ENCODE measurements at places on chromosomes 6 and 20. TPM values are rescaled to one million over a fixed set of nuclear protein-coding genes. Genes with fewer than 3 reads are reported as not detected.

GRCh38 chr6:3237761-3238662 lies 10.6 kb upstream of the TUBB2B start:
- peaks cover 37% of the 10 kb centered on the region for H3K27me3 ChIP-seq
- no peak overlapping the region for H3K27ac ChIP-seq
- no peak for DNase-seq
- no peak overlapping the region for H3K4me3 ChIP-seq
- no peaks in the 10 kb centered on the region for H3K36me3 ChIP-seq

DNA sequence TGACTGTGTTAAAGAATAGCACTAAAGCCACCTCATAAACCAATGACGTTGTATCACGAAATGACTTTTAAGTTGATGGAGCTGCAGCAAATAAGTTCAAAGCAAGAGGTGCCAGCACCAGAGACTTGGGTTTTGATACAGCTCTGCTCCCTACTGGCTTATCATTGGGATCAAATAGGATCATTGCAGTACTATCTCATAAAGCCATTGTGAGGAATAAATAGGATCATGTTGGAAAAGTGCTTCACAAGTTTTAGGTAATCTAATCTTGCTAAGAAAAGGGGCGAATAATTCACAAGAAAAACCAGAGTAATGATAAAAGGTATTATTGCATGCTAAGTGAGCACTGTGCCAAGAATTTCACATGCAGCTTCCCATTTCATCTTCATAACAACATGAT lies 10.4 kb upstream of the CEP85L start:
- no peak for DNase-seq
- no peak overlapping the region for H3K27ac ChIP-seq
- H3K36me3 ChIP-seq: no peaks in the 10 kb centered on the region

DNA sequence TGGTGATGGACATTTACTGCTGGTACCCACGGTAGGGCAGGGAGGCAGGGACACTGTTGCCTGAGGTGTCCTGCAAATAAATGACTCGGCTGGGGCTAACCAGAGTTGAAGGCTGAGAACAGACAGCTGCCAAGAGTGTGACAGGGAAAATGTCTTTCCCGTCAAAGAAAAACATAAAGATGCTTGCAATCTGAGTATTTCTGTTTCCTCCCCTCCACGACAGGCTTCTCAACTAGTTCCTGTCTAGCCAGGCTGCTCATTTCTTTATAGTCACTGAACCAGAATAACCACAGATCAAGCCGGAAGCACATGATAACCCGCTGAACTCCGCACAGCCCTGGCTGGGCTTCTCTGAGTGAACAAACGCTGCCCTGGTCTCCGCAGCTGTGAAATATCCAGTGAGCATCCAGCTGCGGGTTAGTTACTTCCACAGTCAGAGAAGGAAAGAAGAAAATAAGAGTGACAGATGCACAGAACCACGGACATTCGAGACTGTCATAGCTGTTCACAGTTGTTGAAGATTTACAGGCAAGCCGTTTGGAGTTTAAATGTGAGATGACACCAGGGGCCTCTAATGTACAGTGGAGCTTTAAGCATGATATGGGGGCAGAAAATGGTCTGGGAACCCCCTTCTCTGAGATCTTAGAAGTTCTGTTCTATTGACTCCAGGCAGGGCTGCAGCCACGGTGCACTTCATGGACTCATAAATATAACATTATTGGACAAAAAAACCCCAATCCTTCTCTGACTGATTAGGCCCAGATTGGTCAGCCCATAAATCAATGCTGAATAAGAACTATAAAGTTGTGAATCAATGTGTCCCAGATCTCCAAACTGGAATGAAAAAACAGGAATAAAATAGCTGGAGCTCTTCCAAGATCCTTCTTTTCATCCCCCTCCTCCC lies 299.9 kb upstream of the SUPT3H start:
- H3K27ac ChIP-seq: no peak overlapping the region
- peaks cover 11% of the 10 kb centered on the region for H3K4me1 ChIP-seq
- no peaks in the 10 kb centered on the region for H3K27me3 ChIP-seq
- DNase-seq: no peak
- no peaks in the 10 kb centered on the region for H3K36me3 ChIP-seq
- no peak overlapping the region for H3K4me3 ChIP-seq

Gene SNX14
- total RNA-seq: 97.8 TPM

- H3K4me1 ChIP-seq: peaks cover 19% of the 10 kb centered on the region
- H3K27ac ChIP-seq: peak overlapping the region; percentile 97
- DNase-seq: no peak
- no peaks in the 10 kb centered on the region for H3K36me3 ChIP-seq
- peak overlapping the region; percentile 97 for H3K4me3 ChIP-seq
- no peaks in the 10 kb centered on the region for H3K27me3 ChIP-seq
Measured at GRCh38 chr6:110813338-110814101, 1.7 kb downstream of the CDK19 start.

DNA sequence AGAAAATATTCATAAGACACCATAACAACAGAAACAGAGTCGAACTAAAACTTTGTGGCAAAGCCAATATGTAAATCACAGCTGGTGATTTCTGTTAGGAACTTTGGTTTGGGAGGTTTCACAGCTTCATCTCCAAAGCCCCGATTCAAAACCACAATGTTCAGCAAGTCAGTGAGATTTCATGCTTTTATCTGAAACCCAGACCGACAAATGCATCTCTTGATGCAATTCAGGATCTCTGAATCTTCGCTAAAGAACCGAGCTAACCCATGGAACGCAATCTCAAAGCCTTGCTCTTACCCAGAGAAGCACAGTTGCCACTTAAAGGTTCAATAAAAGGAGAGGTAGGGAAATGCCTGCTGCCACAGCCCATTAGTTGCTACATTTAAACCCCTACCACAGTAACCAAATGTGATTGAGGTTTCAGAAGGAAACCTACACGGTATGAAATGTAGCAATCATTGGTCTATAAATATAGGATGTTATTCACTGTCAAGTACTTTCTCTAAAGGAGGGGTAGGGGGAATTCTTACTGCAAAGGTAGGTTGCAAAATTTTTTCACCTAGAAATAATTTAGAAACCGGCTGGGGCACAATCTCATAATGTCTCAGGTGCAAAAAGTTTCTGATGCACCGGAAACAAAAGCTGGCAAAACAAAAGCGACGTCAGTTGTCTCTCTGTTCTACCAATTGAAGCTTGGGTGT lies 381.0 kb upstream of the ARID1B start:
- DNase-seq: no peak
- no peaks in the 10 kb centered on the region for H3K4me1 ChIP-seq

GRCh38 chr6:142940487-142940886 lies 4.5 kb downstream of the HIVEP2 start:
- no peak overlapping the region for H3K27ac ChIP-seq
- no peaks in the 10 kb centered on the region for H3K36me3 ChIP-seq
- DNase-seq: no peak
- no peaks in the 10 kb centered on the region for H3K27me3 ChIP-seq
- no peak overlapping the region for H3K4me3 ChIP-seq

- no peak overlapping the region for H3K27ac ChIP-seq
- no peaks in the 10 kb centered on the region for H3K36me3 ChIP-seq
- no peak for DNase-seq
- no peaks in the 10 kb centered on the region for H3K4me1 ChIP-seq
- no peaks in the 10 kb centered on the region for H3K27me3 ChIP-seq
- no peak overlapping the region for H3K4me3 ChIP-seq
Measured at GRCh38 chr20:14525426-14525825, 188.0 kb upstream of the FLRT3 start.

Gene SLC32A1
- not detected for total RNA-seq

- no peak overlapping the region for H3K4me3 ChIP-seq
- no peak for DNase-seq
- H3K36me3 ChIP-seq: peaks cover 5% of the 10 kb centered on the region
- H3K27me3 ChIP-seq: no peaks in the 10 kb centered on the region
- H3K4me1 ChIP-seq: peaks cover 5% of the 10 kb centered on the region
Measured at GRCh38 chr6:41699063-41699462, 36.3 kb downstream of the TFEB start.

Gene CTAGE9
- total RNA-seq: not detected

Gene ZNF165
- total RNA-seq: 2.3 TPM

DNA sequence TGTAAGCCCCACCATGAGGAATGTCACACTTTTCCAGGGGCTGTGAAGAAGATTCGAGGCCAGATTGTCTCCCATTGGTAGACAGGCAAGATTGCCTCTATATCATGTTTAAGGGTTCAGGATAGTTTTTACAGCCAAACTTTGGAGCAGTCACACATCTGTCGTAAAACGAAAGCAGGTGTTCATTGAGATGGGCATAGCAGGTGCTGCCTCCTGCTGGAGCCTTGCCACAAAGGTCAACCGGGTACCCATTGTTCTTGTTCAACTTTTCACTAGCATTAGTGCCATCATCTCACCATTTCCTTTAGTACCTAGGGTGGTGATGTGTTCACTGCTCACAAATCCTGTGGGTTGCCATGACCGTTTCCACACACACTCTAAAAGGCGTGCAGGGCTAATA lies 198.3 kb downstream of the HTR1B start:
- H3K27me3 ChIP-seq: no peaks in the 10 kb centered on the region
- H3K4me3 ChIP-seq: no peak overlapping the region
- no peaks in the 10 kb centered on the region for H3K36me3 ChIP-seq
- no peaks in the 10 kb centered on the region for H3K4me1 ChIP-seq
- DNase-seq: no peak

Gene CAPN11
- 1.6 TPM for total RNA-seq

DNA sequence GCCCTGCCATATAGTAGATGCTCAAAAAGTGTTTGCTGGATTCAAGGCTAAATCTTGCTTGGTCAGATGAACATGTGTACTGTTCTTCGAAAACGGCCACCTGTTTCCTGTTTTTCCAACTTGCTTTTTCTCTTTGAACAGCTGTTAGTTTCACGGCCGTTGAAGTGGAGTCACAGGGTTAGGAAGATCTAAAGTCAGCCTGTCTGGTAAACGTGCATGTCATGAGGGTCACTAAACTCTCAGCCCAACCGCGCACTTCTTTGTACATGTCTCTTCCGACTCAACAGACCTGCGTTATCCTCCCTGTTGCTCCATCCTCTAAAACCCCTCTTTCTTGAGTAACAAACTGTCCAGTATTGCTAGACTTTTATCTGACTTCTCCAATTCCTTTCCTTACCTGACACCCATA lies 93.2 kb upstream of the MAN1A1 start:
- H3K4me3 ChIP-seq: no peak overlapping the region
- peaks cover 19% of the 10 kb centered on the region for H3K4me1 ChIP-seq
- no peaks in the 10 kb centered on the region for H3K27me3 ChIP-seq
- no peaks in the 10 kb centered on the region for H3K36me3 ChIP-seq
- DNase-seq: no peak
- no peak overlapping the region for H3K27ac ChIP-seq

DNA sequence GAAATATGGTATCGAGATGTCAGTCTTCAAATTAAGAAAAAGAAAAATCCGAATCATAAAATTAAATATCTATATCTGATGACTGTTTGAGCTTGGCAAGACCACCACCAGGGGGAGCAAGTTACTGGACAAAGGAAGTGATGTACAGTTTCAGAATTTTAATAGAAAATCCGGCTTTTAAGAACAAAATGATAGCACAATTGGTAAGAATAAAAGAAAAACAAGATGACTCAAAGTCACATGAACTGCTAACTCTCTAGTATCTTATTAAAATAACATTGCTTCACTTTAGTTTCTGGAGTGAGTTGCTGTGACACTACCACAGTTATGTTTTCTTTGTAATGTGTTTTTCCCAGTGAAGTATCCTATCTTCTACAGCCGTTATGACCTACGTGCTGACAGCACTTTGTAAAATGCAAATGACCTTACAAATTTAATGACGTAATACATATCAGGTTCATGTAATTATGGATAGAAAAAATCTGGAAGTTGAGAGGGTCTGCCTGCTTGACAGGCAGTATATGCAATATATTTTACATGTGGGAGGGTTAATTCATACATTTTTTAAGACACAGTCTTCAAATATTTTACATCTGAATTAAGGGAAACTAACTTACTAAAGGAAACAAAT lies 405.3 kb upstream of the HS3ST5 start:
- H3K36me3 ChIP-seq: no peaks in the 10 kb centered on the region
- H3K4me1 ChIP-seq: no peaks in the 10 kb centered on the region
- DNase-seq: no peak

GRCh38 chr6:41654151-41654697 lies 16.0 kb downstream of the MDFI start:
- no peak overlapping the region for H3K27ac ChIP-seq
- no peaks in the 10 kb centered on the region for H3K36me3 ChIP-seq
- peaks cover 9% of the 10 kb centered on the region for H3K4me1 ChIP-seq
- no peak overlapping the region for H3K4me3 ChIP-seq

GRCh38 chr6:75113446-75113845 lies 92.4 kb downstream of the COL12A1 start:
- H3K4me3 ChIP-seq: no peak overlapping the region
- no peaks in the 10 kb centered on the region for H3K27me3 ChIP-seq
- H3K27ac ChIP-seq: no peak overlapping the region
- no peak for DNase-seq

- H3K4me3 ChIP-seq: no peak overlapping the region
- H3K27ac ChIP-seq: no peak overlapping the region
- DNase-seq: no peak
- H3K36me3 ChIP-seq: no peaks in the 10 kb centered on the region
- H3K4me1 ChIP-seq: peaks cover 13% of the 10 kb centered on the region
Measured at GRCh38 chr6:90370493-90370959, 73.9 kb upstream of the BACH2 start.

- no peaks in the 10 kb centered on the region for H3K4me1 ChIP-seq
- no peak for DNase-seq
- no peaks in the 10 kb centered on the region for H3K27me3 ChIP-seq
Measured at GRCh38 chr6:109237077-109237985, 142.0 kb downstream of the CEP57L1 start.

DNA sequence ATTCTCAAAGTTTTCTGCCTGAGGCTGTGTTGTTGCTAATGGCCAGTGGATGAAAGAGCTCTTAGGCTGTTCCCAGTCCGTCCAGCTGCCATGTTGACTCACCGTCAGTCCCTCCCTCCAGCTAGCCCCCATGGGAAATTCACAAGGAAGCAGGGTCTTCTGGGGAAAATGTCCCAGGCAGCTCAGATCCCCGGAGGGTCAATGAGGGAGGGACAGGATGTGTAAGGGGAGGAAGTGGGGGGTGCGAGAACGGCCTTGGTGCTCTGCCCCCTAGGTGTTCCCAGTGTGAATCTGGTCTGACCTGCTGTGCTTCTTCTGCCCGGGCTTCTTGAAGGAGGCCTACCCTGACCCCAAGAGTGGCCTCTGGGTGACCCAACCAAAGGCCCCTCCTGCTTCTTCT lies 65.9 kb downstream of the CEBPB start:
- H3K4me1 ChIP-seq: peaks cover 14% of the 10 kb centered on the region
- H3K4me3 ChIP-seq: no peak overlapping the region
- DNase-seq: no peak
- H3K27me3 ChIP-seq: no peaks in the 10 kb centered on the region
- H3K36me3 ChIP-seq: no peaks in the 10 kb centered on the region

Gene PBOV1
- total RNA-seq: not detected

GRCh38 chr6:35583893-35584688 lies 71.4 kb upstream of the TULP1 start:
- DNase-seq: no peak
- peaks cover 79% of the 10 kb centered on the region for H3K36me3 ChIP-seq
- no peak overlapping the region for H3K27ac ChIP-seq

Gene PRICKLE4
- total RNA-seq: 14.2 TPM
